ENCODE measurements at places on chromosomes 6 and 20. TPM values are rescaled to one million over a fixed set of nuclear protein-coding genes. Genes with fewer than 3 reads are reported as not detected.

The XRN2 gene
- 60.7 TPM for total RNA-seq

The PSORS1C2 gene
- not detected for total RNA-seq

The BMP5 gene
- total RNA-seq: not detected

The PLTP gene
- 2.3 TPM for total RNA-seq

The RALY gene
- total RNA-seq: 117 TPM

The B3GAT2 gene
- total RNA-seq: not detected

The TNNC2 gene
- not detected for total RNA-seq

The FRS3 gene
- 6.7 TPM for total RNA-seq

The CST7 gene
- total RNA-seq: 0.86 TPM

The RNF144B gene
- 13.5 TPM for total RNA-seq

The FAM83C gene
- total RNA-seq: not detected

The LY6G5C gene
- 0.73 TPM for total RNA-seq

The BPIFB2 gene
- total RNA-seq: not detected

The ZC3H12D gene
- 225 TPM for total RNA-seq

The SLC22A3 gene
- total RNA-seq: not detected

The TRAPPC3L gene
- not detected for total RNA-seq

The PTPRT gene
- not detected for total RNA-seq

The BANF2 gene
- not detected for total RNA-seq

The ME1 gene
- not detected for total RNA-seq

The PTGIS gene
- total RNA-seq: not detected

The SLC17A9 gene
- 47.6 TPM for total RNA-seq

The MACROD2 gene
- 55.1 TPM for total RNA-seq

The PPIL6 gene
- total RNA-seq: 0.73 TPM

The SCUBE3 gene
- total RNA-seq: not detected

The AIF1 gene
- 2.0 TPM for total RNA-seq

The SIM1 gene
- not detected for total RNA-seq

The ETV7 gene
- total RNA-seq: 0.51 TPM
